Keratinocyte (primary cell): ENCODE measurements at places on chromosomes 3 and 15.

- DNase-seq, result no peak
These were observed 359.5 kb upstream of the CBLB start for GRCh38 chr3:106228271-106228670.

- peak; percentile 74 for DNase-seq
These were observed at the start of gene THBS1 for GRCh38 chr15:39580485-39581241. Gene THBS1 (plus strand): TSS chr15:39581079. CDS start chr15:39581858, 779 bp downstream.

DNA sequence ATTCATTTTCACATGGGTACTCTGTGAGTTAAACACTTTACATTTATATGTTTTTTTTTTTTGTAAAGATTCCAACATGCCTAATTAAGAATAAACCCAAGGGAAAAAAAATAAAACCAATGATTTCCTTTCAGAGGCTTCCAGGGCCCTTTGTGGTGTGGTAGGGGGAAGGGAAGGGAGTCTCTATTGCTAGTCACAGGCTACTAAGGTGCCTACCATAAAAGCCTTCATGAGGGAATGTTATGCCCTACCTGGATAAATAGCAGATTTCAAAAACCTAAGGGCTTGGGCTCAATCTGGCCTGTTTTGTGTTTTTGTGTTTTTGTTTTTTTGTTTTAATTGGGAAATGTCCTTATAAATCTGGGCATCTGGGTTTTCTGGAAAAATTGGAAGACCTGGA lies 38.9 kb upstream of the SSR3 start:
- DNase-seq, result no peak

DNA sequence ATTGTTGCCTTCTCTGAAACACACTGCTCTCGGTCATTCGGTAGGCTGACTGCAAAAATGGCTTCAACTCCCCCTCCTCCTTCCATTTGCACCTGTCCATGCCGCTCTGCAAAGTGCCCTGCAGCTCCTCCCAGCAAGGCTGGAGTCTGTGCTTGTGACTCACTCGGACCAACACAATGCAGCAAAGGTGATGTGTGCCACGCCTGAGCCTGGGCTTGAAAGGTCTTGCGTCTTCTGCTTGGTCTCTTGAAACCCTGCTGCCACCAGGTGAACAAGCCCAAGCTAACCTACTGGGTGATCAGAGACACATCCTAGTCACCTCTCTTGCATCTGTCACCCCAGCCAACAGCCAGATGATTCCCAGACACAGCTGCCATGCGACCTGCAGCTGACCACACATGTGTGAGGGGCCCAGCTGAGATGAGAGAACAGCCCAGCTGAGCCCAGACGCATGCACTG lies 71.1 kb downstream of the MGLL start:
- no peak for DNase-seq

DNA sequence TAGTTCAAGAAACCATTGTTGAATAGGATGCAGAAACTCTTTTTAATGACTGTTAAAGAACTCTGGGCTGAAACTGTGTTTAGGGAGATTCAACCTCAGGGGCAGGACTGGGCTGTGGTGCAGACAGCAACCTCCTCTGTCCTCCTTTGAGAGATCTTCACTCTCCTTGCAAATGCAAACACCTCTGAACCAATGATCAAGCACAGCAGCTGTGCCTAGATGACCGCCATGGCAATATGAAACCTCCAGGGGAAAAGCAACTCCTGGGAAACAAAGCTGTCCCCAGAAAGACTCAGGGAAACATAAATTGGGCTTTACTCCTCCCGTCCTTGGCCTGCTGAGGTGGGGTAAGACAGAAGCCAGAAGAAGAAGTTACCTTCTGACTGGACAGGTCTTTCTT lies 52.6 kb downstream of the TBC1D2B start:
- DNase-seq, result no peak

GRCh38 chr3:123422457-123422856 lies 26.4 kb downstream of the ADCY5 start:
- DNase-seq, result no peak

GRCh38 chr3:143514874-143515273 lies 333.4 kb downstream of the SLC9A9 start:
- no peak for DNase-seq

- no peak for DNase-seq
These were observed 701 bp downstream of the OSBPL11 start for GRCh38 chr3:125594581-125595011.

DNA sequence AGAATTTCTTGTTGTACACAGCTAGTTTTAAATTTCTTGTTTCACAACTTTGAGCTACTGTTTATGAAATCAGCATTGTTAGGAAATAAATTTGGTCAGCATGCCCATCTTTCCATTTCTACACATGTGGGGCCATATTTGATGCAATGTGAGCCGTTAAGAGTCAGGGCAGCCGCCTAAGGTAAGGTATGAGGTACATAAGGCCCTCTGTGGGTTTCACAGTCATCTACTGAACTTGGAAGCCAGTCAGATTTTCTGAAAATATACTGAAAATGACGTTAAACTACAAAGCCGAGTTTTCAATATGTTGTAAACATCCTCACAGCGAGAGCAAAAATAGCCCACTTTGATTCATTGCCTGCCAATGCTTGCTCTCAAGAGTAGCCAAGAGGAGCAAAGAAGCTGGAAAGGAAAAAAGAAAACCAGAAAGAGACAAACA lies 94.7 kb upstream of the PDZRN3 start:
- DNase-seq, result no peak

DNA sequence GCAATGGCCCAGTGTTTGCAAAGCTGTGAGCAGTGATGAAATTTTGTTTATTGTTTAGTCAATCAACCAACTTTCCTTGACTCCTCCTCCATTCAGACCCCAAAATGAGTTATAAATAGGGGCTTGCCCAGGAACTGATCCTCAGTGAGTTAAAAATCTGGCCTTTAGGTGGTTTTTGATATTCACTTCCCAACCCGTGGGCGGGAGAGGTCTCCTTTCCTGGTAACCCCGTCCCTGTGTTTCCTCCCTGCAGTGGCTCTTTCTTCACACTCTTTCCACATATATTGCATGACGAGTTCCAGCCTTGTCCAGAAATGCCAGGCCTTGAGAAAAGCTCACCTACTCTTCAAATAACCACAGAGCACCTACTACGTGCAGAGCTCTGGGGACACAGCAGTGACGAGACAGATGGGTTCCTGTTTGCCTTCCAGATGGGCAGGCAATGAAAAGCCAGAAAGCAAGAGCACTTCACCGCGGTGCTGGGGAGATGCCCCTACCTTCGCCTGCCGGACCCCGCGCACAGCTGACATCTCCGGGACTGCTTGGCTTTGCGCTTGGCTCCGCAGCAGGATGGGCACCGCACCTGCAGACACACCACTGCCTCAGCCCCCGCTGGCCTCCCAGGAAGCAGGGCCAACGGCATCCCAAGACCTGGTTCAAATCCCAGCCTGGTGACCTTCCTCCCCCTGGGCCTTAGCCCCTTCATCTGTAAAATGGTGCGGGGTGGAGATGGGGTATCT lies 17.2 kb downstream of the SSUH2 start:
- DNase-seq, result no peak

GRCh38 chr3:39021029-39021428 lies 30.7 kb downstream of the SCN11A start:
- DNase-seq, result no peak

DNA sequence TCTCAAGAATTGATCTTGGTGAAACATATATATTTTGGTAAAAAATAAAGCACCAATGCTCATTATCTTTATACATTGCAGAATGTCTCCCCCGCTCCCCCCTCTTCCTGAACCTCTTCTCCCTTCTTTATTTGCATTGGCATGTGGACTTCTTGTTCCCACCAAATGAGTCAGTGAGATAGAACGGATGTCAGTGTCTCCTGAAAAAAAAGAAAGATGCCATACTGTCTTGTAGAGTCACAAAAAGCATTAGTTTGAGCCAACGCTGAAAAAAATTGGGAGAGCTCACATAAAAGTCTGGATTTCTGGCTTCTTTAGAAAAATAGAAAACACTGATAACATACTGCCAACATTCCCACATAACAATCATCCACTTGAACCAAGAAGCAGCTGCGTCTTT lies 32.0 kb upstream of the STXBP5L start:
- DNase-seq, result no peak

DNA sequence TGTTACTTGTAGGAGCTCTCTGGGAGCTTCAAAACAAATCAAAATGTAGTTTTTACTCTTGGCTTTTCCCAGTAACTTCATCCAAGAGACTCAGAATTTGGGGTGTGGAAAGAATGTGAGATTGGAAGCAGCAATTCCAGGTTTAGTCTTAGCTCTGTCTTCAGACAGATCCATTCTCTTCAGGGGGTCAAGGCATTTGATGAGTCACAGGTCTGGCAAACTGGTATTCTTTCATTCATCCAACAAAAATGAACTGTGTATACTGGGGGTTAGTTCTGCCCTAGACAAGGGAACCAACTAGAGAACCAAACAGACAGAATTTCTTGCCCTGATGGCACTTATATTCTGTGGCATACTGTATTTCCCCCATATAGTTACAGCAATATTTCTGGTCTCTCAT lies 36.3 kb upstream of the CADPS start:
- no peak for DNase-seq

GRCh38 chr3:68681766-68682165 lies 250.6 kb downstream of the TAFA4 start:
- no peak for DNase-seq

DNA sequence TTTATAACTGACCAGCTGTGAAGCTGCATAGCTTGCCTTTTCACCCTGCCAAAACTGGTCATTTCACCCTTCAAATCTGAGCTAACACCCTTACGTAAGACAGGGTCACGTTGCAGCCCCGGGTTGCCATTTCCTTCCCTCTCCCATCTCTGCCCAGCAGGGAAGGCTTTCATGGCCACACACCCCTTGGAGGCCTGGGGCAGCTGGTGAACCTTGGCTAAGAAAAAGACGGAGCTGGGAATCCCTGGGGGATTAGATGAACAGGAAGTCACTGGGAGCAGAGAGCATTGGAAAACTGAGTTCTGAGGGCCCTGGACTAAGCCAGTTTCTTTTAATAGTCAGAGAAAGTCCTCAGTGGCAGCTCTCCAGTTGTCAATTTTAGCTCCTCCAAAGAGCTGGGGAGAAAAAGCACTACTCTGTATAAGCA lies 67.8 kb downstream of the TTC23 start:
- no peak for DNase-seq

- no peak for DNase-seq
These were observed 203.3 kb upstream of the LMCD1 start for GRCh38 chr3:8298021-8298954.

DNA sequence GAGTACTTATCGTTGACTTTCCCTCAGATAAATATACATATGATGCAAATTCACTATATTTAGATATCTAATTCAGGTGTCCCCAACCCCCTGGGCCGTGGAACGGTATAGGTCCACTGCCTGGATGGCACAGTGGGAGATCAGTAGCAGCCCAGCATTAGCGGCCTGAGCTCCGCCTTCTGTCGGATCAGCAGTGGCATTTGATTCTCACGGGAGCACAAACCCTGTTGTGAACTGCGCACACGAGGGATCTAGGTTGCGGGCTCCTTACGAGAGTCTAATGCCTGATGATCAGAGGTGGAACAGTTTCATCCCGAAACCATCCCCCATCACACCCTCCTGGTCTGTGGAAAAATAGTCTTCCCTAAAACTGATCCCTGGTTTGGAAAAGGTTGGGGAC lies 6.9 kb downstream of the KNL1 start:
- no peak for DNase-seq

GRCh38 chr3:20552605-20553275 lies 366.7 kb upstream of the SGO1 start:
- DNase-seq, result no peak

DNA sequence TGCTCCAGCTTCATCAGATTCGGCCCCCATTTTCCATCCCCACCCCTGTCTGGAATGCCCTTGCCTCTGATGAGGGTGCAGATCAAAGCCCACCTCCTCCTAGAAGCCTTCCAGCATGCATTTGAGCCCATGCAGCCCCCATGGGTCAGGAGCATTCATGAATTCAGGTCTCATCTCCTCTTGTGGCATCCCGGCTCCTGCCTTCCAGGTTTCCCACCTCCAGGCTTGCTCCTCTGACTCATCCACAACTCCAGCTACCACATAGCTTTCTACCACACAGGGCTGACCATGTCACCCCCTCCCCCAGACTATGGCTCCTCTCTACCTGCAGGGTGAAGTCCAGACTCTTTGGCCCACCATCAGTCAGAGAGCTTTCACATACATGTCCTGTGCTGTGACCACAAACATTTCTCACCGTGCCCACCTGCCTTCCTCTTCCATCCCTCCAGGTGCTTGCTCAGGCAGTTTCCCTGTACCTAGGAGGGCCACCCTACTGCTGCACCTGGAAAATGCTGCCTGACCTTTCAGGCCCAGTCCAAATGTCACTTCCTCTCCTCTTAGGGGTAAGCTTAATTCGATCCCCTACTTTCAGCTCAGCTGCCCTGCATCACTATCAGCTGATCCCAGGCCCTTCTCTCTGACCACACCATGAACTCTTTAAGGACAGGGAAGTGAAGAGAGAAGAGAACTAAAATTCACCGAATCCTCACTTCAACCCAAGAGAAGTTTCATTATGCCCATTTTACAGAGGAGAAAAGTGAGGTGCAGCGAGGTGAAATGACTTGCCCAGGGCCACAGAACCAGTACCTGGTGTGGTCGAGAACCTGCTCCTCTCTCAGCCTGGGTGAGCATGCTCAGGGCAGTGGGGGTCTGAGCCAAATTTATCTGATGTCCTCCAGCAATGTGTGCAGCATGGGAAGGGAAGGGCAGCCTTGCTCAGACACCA lies 13.7 kb upstream of the FGD5 start:
- DNase-seq, result no peak

DNA sequence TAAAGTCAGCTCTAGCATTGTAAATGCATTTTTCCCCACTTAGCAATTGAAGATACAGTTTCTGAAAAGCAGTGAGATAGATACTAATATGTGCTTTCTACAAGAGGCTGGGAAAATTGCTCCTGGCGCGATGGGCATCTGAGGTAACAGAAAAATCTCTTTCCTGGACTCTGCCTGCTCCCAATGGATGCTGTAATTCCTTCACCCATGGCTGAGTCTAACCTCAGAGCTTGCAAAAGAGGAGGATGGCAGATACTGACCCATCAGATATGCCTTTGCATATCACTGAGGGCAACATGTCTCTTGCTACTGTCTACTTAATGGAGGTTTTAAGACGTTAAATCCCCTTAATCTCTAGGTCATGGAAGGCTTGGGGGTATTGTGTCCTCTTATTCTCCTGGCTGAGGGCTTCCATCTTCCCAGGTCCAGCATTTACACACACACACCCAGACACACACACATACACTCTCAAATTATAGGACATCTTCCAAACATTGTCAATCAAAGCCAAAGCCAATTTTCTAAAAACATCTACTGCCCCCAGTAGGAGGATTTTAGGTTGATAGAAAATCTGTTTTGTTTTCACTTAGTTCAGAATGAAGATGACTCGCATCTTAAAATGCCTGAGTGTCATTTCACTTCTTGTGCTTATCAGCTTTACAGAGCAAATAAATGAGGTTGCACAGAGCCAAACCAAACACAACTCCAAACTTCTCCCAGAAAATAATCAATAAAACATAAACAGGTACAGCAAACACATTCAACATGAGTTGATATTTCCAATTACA lies 2.4 kb downstream of the TRPM1 start:
- no peak for DNase-seq

DNA sequence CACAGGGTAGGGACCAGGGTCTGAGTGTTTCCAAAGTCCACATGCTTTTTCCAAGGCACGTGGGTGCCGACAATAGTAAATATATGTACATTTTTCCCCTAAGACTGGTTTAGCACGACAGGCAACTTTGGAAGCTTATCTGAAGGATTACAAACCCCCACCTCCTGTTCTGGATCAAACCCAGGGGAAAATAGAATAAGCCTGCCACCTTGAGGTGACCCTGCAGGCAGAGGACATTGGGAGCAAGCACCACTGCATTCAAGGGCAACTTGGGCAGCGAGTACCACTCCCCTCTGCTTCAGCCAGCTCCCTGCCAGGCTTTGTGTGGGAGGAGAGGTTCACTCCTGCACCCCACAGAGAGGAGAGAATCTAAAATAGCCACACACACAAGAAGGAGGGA lies 44.8 kb downstream of the KBTBD12 start:
- no peak for DNase-seq
